ENCODE measurements at places on chromosomes 5 and 9. TPM values are rescaled to one million over a fixed set of nuclear protein-coding genes. Genes with fewer than 3 reads are reported as not detected.

The SPATA6L gene
- 1.6 TPM for total RNA-seq

The SLC34A3 gene
- total RNA-seq = not detected

The MPDZ gene
- 16.8 TPM for total RNA-seq

The ACOT12 gene
- total RNA-seq = not detected

The MARCOL gene
- not detected for total RNA-seq

The CMBL gene
- 4.3 TPM for total RNA-seq

The TMC1 gene
- not detected for total RNA-seq

The ADAMTS12 gene
- 0.16 TPM for total RNA-seq

The GABRA1 gene
- total RNA-seq = not detected

The MRRF gene
- total RNA-seq = 39.8 TPM

The GNA14 gene
- total RNA-seq = not detected

The CTNNAL1 gene
- total RNA-seq = 114 TPM

The ADAMTS6 gene
- 22.0 TPM for total RNA-seq

The FOXD4L3 gene
- total RNA-seq = not detected

The UBTD2 gene
- total RNA-seq = 13.2 TPM

The OR1L1 gene
- not detected for total RNA-seq

The ADAMTS13 gene
- 0.70 TPM for total RNA-seq

The RPL37 gene
- total RNA-seq = 169 TPM

The LCN10 gene
- total RNA-seq = not detected

The ADRB2 gene
- total RNA-seq = 11.9 TPM

The FAM153A gene
- not detected for total RNA-seq

All from hair follicular keratinocyte (primary cell).